ENCODE measurements at places on chromosomes 6 and 20.

DNA sequence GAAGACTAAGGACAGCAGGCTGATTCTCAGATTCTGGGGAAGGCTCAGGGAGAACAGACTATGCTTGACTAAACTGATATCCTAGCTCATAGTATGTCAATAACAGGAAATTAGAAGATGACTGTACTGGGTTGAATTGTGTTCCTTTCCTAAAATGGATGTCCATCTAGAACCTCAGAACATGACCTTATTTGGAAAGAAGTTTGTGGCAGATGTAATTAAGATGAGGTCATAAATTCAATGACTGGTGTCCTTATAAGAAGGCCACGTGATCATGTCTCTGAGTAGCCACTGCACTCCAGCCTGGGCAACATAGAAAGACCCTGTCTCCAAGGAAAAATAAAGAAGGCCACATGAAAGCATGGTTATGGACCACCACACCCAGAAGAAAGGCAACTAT is 113.9 kb upstream of the STMND1 start:
- DNase-seq = no peak

DNA sequence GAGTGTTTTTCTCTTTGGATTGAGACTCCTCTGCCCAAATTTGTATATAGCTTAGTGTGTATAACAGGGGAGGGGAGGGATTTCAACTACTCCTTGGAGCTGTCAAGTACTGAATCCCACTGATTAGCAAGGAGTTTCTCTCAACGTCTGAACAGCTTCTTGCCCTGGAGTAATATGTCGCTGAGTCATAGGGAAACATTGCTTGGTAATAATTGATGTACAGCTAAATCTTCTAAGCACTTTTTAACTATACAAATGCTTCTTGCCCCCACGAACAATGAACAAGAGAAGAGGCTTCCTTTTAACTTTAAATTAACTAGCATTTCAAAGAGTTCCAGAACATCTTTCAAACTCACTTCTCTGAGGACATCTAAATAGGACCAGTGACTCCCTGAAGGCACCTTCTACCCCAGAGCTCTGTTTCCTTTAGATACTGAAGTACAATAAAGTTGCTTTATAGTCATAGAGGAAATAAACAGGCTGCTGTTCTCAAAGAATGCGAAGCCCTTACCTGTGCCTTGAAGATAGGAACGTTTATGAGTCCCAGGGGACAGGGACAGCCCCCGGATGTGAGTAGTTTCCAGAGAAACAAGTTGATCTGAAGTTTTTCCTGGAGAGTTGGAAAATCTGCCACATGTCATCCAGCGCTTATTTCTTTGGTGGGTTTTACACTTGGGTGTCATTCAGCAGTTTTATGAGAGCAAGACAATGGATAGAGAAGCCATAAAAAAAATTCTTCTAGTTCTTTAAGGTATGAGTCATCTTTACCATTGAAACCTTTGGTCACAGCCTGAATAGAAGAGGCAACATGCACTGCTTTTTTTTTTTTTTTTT is 462.5 kb upstream of the BTBD3 start:
- DNase-seq = peak; percentile 85

DNA sequence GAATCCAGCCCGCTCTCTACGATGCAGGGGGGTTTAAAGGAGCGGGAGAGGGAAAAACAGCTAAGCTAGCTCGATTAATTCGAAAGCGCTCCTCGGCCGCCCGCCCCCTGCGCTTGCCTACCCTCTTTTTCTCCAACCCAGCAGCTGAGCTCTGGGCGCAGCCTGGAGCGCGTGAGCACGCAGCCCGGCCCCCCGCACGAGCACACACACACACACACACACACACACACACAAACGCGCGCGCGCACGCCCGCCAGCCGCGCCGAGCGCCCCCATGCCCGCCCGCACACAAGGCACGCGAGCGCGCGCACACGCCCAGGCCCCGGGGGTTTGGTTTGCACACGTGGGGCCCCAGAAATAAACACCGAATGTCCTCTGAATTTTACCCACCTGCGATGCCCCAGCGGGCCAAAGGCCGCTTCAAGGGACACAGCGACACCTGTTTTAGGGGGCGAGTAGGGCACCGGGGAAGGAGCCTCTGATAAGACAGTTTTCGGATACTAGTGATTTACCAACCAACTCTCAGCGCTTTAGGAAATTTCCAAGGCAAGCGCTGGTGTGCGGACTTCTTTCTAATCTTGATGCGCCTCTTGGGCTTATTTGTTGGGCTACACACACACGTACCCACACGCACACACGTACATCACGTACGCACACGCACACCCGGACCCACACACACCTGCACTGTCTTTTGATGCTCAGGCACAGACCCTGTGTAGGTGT is 802 bp upstream of the NRN1 start:
- no peak for DNase-seq

- no peak for DNase-seq
These were observed 11.6 kb upstream of the VGLL2 start for GRCh38 chr6:117253785-117254184.

DNA sequence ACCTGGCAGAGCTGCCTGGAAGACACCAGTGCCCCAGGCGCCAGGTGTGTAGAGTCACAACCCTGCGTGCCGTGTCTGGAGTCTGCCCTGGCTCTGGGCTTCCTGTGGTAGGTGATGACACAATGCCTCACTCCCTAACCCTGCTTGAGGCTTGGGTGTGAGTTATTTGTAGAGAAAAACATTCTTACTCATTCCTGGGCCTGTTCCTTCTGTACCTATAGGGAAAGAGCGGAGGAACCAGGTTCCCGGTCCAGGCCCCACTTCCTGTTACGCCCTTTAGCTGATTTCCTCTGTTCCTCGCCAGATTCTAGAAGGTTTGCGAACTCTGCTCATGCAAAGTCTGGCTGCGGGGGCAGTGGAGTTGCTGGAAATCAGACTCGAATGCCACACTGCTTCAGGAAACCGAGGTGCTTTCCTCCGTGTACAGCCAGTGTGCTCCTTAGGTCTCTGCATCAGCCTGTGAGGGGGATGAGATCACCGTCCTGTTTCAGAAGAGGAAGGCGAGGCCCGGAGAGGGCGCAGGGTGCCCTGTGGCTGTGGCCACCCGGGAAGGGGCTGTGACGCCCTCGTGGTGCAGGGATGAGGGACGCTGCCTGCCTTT is 67.1 kb upstream of the DUSP22 start:
- DNase-seq = no peak

DNA sequence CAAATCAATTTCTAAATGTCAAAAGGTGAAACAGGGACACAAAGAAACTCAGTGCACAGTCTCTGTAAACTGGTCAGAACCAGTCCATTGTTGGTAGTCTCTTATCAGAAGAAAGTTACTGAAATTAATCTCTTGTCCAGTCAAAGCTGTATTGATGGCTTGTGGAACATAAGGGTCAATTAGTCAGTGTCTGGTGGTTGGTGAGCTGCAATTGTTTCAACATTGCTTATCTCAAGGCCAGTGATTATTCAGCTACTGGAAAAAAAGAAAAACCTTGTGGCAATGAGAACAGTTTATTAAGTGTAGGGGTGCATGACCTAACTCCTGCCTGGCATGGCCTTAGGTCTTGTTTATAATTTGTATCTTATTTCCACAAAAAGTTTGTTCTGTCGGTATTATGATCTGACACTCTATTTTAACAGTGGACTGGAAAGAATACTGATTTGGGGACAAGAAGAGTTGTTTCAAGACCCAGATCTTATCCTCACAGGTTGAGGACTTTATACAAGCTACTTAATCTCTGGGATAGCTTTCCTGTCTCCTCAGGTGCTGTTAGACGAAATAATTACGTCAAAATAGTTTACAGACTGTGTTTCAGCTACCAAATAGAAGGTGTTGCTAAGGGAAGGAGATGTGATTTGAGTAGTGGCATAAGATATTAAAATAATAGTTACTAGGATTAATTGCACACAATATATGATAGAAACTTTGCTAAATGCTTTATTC is 520.0 kb upstream of the IRAK1BP1 start:
- DNase-seq = peak; percentile 10

DNA sequence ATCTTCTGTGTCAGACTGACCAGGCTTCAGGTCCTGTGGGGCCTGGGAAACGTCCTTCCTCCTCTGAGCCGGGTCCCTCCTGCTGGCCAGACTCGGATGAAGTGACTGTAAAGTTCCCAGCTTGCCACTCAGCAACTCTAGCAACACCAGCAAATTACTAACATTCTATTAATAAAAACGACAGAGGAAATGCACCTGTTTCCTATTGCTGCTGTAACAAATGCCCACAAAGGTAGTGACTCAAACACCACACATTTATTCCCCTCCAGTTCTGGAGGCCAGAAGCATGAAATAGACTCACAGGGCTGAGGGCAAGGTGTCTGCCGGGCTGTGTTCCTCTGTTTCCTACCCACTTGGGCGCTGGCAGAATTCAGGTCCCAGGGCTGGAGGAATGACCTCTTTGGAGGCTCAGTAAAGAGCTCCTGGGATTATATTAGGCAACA is 48.8 kb downstream of the CTCFL start:
- DNase-seq = no peak

GRCh38 chr20:38893565-38894090 is 32.6 kb upstream of the FAM83D start:
- DNase-seq = no peak

GRCh38 chr6:31978831-31979230 is 3.0 kb upstream of the C4A start:
- no peak for DNase-seq

- DNase-seq = no peak
These were observed 80.7 kb downstream of the TFAP2B start for GRCh38 chr6:50899306-50899870.

- DNase-seq = no peak
These were observed 8.1 kb downstream of the L3MBTL1 start for GRCh38 chr20:43515628-43516027.

GRCh38 chr6:119544325-119545175 is 195.0 kb upstream of the MAN1A1 start:
- no peak for DNase-seq

- DNase-seq = no peak
These were observed 745.6 kb upstream of the MARCKS start for GRCh38 chr6:113111550-113111949.

DNA sequence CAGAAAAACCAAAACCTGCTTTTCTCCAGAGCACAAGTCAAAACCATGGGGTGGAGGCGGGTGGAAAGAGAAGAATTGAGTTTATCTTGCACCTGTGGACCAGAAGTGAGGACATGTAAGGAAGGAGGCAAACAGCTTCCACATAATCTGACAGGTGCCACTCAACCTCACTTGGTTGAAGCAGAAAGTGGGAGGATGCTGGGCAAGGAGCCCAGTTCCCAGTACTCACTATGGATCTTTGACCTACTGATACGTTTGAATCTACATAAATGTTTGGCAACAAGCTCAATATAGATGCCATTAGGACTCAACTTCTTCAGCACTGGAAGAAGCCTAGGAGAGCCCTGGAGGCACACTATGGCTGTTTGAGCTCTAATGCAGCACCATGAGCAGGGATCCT is 285.5 kb downstream of the KIF16B start:
- DNase-seq = no peak

DNA sequence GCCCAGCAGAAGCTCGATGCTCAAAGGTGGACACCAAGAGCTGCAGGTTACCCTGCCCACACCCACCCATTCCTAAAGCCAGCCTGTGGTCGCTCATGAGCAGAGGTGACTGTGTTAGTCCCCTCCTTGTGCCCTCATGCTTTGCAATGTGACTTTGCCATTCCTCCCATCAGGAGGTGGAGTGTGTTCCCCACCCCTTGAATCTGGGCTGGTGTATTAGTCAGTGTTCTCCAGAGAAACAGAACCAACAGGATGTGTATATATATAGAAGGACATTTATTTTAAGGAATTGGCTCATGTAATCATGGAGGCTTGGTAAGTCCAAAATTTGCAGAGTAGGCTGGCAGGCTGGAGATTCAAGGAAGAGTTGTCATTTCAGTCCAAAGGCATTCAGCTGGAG is 54.4 kb upstream of the RNF24 start:
- no peak for DNase-seq

- no peak for DNase-seq
These were observed 35.3 kb downstream of the BMP7 start for GRCh38 chr20:57231161-57231560.

DNA sequence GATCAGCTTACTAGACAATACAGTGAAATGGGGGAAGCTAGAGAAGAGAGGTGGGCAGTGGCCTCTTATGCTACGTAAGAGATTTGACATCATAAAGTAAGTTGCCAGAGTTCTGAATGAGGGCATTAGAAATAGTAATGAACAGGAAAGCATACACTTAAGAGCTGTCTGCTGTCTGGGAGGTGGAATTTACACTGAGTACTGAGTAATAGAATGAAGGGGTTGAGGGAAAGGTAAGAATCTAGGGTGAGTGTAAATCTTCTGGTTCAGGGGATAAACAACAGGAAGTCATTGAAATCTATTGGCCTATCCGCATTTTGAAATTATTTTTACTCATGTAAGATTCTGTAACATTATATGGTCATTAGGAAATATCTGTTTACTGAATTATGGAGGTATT is 35.8 kb downstream of the HLA-DMB start:
- no peak for DNase-seq

- DNase-seq = peak; percentile 13
These were observed 104.9 kb downstream of the CENPW start for GRCh38 chr6:126444659-126445273.

DNA sequence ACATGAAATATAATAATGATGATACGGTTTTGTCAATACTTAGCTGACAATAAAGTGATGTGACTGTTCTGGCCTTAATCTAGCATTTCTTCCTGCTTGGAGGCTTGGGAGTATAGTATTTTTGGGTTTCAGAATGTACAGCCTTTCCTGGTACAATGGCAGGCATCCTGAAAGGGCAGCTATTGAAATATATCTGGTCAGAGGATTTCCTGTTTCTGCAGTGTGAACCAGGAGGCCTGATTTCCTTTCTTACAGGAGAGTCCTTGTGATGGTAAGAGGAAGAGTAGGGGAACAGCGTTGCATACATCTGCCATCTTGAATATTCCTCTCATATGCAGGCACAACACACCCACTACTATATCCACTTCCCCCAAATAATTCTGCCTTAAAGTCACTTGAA is 93.7 kb downstream of the MYO6 start:
- DNase-seq = no peak

- no peak for DNase-seq
These were observed 11.1 kb upstream of the TOP1 start for GRCh38 chr20:41017448-41018042.

DNA sequence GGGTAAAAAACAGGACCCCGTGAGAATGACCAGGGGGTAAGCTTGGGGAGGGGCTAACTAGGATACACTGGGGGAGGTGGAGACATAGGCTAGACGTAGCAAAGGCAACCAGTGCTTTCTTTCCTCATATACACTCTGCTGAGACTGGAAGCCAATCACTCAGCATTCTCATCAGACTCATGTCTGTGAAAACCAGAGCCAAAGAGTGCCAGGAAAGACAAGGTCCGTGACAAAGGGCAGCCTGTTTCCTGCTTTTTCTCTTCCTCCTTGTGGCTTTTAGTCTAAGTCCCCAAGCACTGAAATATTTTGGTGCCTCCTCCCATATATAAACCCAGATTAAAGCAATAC is 97.9 kb upstream of the NEDD9 start:
- DNase-seq = no peak
